ENCODE measurements at places on chromosomes 2 and 18. TPM values are rescaled to one million over a fixed set of nuclear protein-coding genes. Genes with fewer than 3 reads are reported as not detected.

- H3K4me3 ChIP-seq: no peak overlapping the region
- no peak overlapping the region for H3K27ac ChIP-seq
- H3K27me3 ChIP-seq: no peaks in the 10 kb centered on the region
- no peaks in the 10 kb centered on the region for H3K36me3 ChIP-seq
- peaks cover 18% of the 10 kb centered on the region for H3K4me1 ChIP-seq
Measured at GRCh38 chr2:225998116-225998515, 598.6 kb downstream of the NYAP2 start.

Gene CNGA3
- total RNA-seq: not detected

GRCh38 chr2:126715576-126716406, 59.8 kb downstream of the GYPC start:
- no peak overlapping the region for H3K4me3 ChIP-seq
- no peaks in the 10 kb centered on the region for H3K4me1 ChIP-seq
- no peaks in the 10 kb centered on the region for H3K36me3 ChIP-seq

GRCh38 chr2:9771481-9772017, 71.7 kb upstream of the TAF1B start:
- peaks cover 33% of the 10 kb centered on the region for H3K4me1 ChIP-seq
- no peaks in the 10 kb centered on the region for H3K36me3 ChIP-seq
- no peak overlapping the region for H3K4me3 ChIP-seq
- no peaks in the 10 kb centered on the region for H3K27me3 ChIP-seq

- no peak for DNase-seq
- H3K36me3 ChIP-seq: no peaks in the 10 kb centered on the region
- H3K4me1 ChIP-seq: no peaks in the 10 kb centered on the region
Measured at GRCh38 chr2:30775833-30776232, 31.4 kb downstream of the CAPN13 start.

GRCh38 chr2:23425885-23426262, 40.9 kb downstream of the KLHL29 start:
- H3K4me3 ChIP-seq: no peak overlapping the region
- no peak overlapping the region for H3K27ac ChIP-seq
- peaks cover 24% of the 10 kb centered on the region for H3K4me1 ChIP-seq
- peak; percentile 41 for DNase-seq

GRCh38 chr2:105691947-105692390, 52.7 kb upstream of the NCK2 start:
- H3K4me3 ChIP-seq: no peak overlapping the region
- no peak for DNase-seq
- no peaks in the 10 kb centered on the region for H3K4me1 ChIP-seq
- no peaks in the 10 kb centered on the region for H3K36me3 ChIP-seq
- H3K27ac ChIP-seq: no peak overlapping the region

DNA sequence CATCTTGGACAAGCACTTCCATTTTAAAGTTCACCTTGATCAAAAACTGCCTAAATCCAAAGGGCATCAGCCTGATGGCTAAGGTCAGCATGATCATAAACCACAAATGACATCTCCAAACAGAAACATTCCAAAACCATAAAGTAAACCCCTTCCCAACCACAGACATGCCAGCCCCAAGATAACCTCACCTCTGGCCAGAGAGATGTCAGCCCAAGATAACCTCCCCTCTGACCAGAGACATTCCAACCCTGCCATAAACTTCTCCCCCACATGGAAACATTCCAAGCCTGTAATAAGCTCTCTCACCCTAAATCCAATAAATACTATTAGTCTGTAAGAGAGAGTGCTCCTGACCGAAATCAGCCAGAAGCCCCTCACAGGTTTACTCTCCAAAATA, 18.6 kb upstream of the MARCO start:
- no peaks in the 10 kb centered on the region for H3K27me3 ChIP-seq
- no peak for DNase-seq
- H3K36me3 ChIP-seq: no peaks in the 10 kb centered on the region
- no peak overlapping the region for H3K4me3 ChIP-seq
- no peak overlapping the region for H3K27ac ChIP-seq

Gene SERPINB4
- not detected for total RNA-seq

GRCh38 chr2:15152382-15152781, 408.8 kb downstream of the NBAS start:
- H3K36me3 ChIP-seq: no peaks in the 10 kb centered on the region
- H3K4me1 ChIP-seq: peaks cover 4% of the 10 kb centered on the region
- DNase-seq: no peak
- H3K27ac ChIP-seq: no peak overlapping the region
- H3K27me3 ChIP-seq: no peaks in the 10 kb centered on the region

- no peaks in the 10 kb centered on the region for H3K27me3 ChIP-seq
- H3K27ac ChIP-seq: no peak overlapping the region
- DNase-seq: no peak
- H3K4me3 ChIP-seq: no peak overlapping the region
- peaks cover 2% of the 10 kb centered on the region for H3K4me1 ChIP-seq
- H3K36me3 ChIP-seq: no peaks in the 10 kb centered on the region
Measured at GRCh38 chr2:27572439-27572838, 10.4 kb upstream of the ZNF512 start.

GRCh38 chr18:48934723-48935432, 15.9 kb downstream of the SMAD7 start:
- no peak overlapping the region for H3K4me3 ChIP-seq
- H3K36me3 ChIP-seq: peaks cover 12% of the 10 kb centered on the region
- DNase-seq: no peak
- no peaks in the 10 kb centered on the region for H3K27me3 ChIP-seq

Gene EFEMP1
- 155 TPM for total RNA-seq

GRCh38 chr2:99877963-99878362, 264.4 kb downstream of the AFF3 start:
- H3K4me1 ChIP-seq: peaks cover 59% of the 10 kb centered on the region
- H3K27ac ChIP-seq: peak overlapping the region; percentile 96
- H3K36me3 ChIP-seq: no peaks in the 10 kb centered on the region

Gene SLC4A3
- total RNA-seq: 11.2 TPM

DNA sequence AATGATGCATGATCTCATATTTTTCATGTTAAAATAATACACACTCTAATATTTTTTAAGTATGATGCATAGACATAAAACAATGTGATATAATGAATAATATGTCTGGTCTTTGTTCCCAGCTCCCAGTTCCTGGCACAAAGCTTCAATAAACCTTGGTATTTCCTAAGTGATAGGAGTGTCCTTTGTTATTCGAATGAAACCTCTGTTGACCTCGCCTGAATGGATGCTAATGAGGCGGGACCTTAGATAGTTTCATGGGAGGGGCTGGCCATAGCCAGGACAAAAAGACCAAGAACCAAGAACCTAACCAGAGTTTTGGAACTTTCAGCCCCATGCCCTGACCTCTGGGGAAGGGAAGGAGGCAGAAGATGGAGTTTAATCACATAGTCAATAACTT, 257.7 kb upstream of the COPS8 start:
- no peak for DNase-seq
- H3K4me3 ChIP-seq: no peak overlapping the region

- no peak overlapping the region for H3K4me3 ChIP-seq
- DNase-seq: peak; percentile 26
- no peaks in the 10 kb centered on the region for H3K27me3 ChIP-seq
- no peak overlapping the region for H3K27ac ChIP-seq
- peaks cover under 1% of the 10 kb centered on the region for H3K4me1 ChIP-seq
Measured at GRCh38 chr18:46283268-46283667, 179.1 kb downstream of the HAUS1 start.

Gene XRCC5
- total RNA-seq: 249 TPM

DNA sequence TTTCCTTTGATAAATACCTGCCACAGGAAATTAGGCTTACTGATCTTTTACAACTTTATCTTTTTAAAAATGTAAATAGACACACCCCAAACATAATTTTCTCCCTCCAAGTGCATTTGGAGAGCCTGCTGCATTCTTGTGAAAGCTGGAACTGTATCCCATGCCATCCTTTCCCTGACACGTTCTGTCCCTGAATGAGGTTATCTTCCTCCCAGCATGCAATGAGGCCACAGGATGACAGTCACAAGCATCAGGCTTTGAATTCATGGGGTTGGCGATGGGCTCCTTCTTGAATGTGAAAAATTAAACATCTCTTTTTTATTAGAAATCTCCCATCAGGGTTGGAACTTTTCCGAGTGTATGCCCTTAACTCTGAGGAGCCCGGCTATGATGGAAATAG, 77.8 kb downstream of the CTAGE1 start:
- H3K36me3 ChIP-seq: no peaks in the 10 kb centered on the region
- H3K4me1 ChIP-seq: peaks cover 6% of the 10 kb centered on the region
- no peak overlapping the region for H3K27ac ChIP-seq
- peaks cover 22% of the 10 kb centered on the region for H3K27me3 ChIP-seq
- H3K4me3 ChIP-seq: no peak overlapping the region

Gene NUP35
- total RNA-seq: 12.0 TPM

- peaks cover 5% of the 10 kb centered on the region for H3K4me1 ChIP-seq
- DNase-seq: no peak
- no peaks in the 10 kb centered on the region for H3K36me3 ChIP-seq
- no peaks in the 10 kb centered on the region for H3K27me3 ChIP-seq
- no peak overlapping the region for H3K27ac ChIP-seq
Measured at GRCh38 chr2:25286025-25286400, 55.7 kb downstream of the DNMT3A start.

DNA sequence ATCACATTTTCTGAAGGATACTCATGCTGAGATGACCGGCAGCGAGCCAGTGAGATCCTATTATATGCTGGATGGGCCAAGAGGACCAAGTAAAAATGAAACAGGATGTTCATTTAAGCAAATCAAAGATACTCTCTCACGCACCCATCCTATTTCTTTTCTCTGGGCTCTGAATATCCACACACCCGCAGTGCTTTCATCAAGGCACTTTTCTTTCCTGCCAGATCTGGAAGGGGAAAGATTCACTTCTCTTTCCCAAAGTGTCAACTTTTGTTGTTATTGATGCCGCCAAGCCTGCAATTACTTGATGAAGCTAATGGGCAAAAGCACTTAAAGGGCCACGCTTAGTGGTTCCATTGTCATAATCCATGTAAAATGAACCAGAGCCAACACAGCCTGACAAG, 191.9 kb upstream of the CHAC2 start:
- DNase-seq: no peak
- H3K36me3 ChIP-seq: no peaks in the 10 kb centered on the region
- no peaks in the 10 kb centered on the region for H3K27me3 ChIP-seq
- H3K4me1 ChIP-seq: peaks cover 6% of the 10 kb centered on the region
- no peak overlapping the region for H3K27ac ChIP-seq

- H3K36me3 ChIP-seq: no peaks in the 10 kb centered on the region
- no peaks in the 10 kb centered on the region for H3K4me1 ChIP-seq
Measured at GRCh38 chr18:42850174-42851083, 265.1 kb downstream of the RIT2 start.

Data from astrocyte (in vitro differentiated cells and primary cell).